Occipital lobe (tissue), 3 donors: ENCODE measurements at places on chromosomes 6 and 20.

GRCh38 chr6:79146421-79146820 lies 68.4 kb upstream of the PHIP start:
- DNase-seq: no peak

GRCh38 chr20:11032611-11033010 lies 358.8 kb upstream of the JAG1 start:
- DNase-seq: no peak

GRCh38 chr6:35258858-35259193 lies 709 bp upstream of the ZNF76 start:
- no peak for DNase-seq

- DNase-seq: no peak
These were observed 65.0 kb upstream of the SLC2A12 start for GRCh38 chr6:134117409-134117808.

GRCh38 chr6:142898927-142899895 lies 45.8 kb downstream of the HIVEP2 start:
- DNase-seq: no peak

- DNase-seq: no peak
These were observed 236.1 kb downstream of the PACRG start for GRCh38 chr6:162963861-162964260.

DNA sequence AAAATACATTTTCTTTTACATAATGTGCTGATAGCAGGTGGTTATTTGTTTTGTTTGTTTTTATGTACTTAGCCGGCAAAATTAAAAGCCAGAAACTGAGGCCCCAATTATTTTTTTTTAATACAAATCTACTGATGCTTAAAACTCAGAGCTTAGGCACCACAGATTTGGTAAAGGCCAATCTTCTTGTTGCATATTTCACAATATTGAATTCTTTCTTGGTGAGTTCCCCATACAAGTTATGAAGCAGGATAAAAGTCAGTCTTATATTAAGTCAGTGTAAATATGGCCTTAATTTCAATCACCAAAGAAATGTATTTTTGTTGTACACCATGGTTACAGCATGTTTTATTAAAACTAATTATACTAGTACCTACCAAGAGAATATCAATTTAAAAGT lies 16.3 kb upstream of the ZDHHC14 start:
- no peak for DNase-seq

- DNase-seq: no peak
These were observed 149.5 kb upstream of the NEDD9 start for GRCh38 chr6:11381801-11382513.

DNA sequence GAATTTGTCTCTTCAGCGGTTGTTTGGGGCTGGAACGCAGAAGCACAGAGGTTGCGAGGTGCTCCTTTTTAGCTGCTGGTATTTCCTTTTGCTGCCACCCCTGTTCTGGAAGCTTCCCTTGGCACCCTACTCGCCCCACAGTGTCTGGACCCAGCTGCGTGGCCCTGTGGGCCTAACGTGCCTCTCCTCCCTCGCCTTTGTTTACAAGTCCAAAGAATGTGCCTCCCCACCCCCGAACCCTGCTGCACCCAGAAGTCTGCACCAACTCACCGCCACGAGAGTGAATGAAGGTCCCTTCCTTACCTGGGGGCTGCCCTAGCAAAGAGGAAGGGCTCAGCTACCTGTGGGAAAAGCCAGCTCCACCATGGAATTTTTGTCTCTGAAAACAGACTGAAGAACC lies 139.7 kb upstream of the RPS6KA2 start:
- no peak for DNase-seq

DNA sequence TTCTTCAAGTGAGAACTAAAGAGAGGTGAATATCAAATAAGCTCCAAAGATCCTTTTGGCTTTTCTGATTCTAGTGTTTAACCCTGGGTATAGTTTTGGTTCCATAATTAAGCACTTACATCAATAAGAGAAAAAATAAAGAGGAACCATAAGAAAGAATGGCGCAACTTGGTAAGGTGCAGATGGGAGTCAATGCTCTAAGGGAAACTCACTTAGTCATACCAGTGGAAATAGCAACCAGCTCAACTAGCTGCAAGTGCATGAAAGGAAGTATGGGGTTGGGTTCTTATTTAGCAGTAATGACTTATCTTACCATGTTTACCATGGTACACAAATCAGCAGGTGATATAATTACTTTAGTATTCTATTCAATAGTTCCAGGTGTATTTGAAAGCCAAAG lies 296.5 kb upstream of the RUNX2 start:
- DNase-seq: no peak

GRCh38 chr20:23318347-23318746 lies 32.2 kb upstream of the NXT1 start:
- DNase-seq: no peak

DNA sequence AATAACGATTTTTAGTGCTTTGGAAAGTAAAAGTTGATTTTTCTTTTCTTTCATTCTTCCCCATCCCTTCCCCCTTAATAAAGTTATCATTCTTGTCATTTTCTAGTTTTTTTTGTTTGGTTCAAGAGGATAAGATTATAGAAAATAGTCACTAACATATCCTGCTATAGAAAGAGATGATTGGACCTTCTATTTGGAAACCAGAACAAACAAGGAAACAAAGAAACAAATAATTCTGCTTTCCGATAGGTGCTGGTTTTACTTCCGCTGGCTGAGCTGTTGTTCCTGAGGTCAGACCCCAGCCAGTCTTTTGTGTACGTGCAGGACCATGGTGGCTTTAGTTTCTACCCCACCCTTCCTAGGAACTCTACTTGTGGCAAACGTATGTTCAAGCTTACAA lies at the start of gene CDH26:
Gene CDH26, plus strand, starts transcription at position 301 of the 400 bp plus-strand sequence. CDS start 304 bp downstream, outside the sequence.
- no peak for DNase-seq

- no peak for DNase-seq
These were observed 79.0 kb upstream of the ZNF217 start for GRCh38 chr20:53672484-53673129.

DNA sequence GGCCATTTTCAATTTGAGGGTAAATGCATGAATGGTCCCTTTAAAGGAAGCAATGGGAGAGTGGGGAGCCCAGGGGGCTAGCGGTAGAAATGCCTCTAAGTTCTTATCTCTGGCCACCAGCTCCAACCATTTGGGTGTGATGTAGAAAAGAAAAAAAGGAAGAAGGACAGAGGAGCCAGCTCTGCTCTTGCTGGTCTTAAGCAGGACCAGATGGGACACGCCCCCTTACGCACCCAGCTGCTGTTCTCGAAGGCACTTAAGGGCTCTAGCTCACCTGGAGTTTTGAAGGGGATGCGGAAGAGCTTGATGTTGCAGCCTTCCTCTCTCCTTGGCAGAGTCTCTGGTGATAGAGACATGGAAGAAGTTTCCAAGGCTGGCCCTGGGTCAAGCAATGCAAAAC lies 59.5 kb upstream of the RNF144B start:
- DNase-seq: no peak

GRCh38 chr6:47552319-47552718 lies 74.7 kb downstream of the CD2AP start:
- DNase-seq: no peak

GRCh38 chr6:12806136-12806535 lies 89.6 kb downstream of the PHACTR1 start:
- no peak for DNase-seq

- no peak for DNase-seq
These were observed 221.8 kb downstream of the ANKRD60 start for GRCh38 chr20:58006346-58007316.

- DNase-seq: no peak
These were observed 32.9 kb downstream of the TRAM2 start for GRCh38 chr6:52543729-52544601.

DNA sequence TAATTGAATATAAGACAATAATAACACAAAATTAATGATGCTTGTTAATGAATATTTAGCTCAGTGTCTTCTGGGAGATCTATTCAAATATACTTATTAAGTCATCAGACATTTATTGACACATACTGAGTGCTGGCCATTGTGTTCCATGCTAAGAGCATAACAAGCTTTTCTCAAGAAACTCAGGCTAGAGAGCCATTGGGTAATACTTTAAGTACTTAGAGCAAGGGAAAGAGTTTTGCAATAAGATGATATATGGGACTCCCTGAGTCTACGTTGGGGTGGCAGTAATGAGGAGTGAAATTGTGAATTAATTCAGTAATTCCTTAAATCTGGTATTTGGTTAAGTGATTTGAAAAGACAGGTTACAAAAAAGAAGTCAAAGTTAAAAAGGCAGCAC lies 11.1 kb downstream of the TMEM200A start:
- no peak for DNase-seq

DNA sequence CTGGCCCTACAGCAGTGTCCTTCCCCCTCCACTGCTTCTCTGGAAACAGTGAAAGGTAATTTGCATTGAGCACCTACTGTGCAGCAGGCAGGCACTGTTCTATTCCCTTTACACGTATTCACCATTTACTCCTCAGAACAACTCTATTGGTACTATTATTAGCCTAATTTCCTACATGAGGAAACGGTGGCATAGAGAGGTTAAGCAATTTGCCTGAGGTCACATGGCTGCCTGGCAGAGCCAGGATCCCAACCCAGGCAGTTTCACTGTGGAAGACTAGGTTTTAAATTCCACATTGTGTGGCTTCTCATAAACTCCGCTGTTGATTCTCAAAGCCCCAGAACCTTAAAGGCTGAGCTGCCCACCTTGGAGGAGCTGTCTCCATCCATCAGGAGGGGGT lies 72.7 kb downstream of the CLIC5 start:
- no peak for DNase-seq

GRCh38 chr6:32970413-32971241 lies 2.2 kb downstream of the BRD2 start:
- DNase-seq: peak; percentile 72

- DNase-seq: no peak
These were observed 6.5 kb upstream of the LY6G5C start for GRCh38 chr6:31687321-31687720.

DNA sequence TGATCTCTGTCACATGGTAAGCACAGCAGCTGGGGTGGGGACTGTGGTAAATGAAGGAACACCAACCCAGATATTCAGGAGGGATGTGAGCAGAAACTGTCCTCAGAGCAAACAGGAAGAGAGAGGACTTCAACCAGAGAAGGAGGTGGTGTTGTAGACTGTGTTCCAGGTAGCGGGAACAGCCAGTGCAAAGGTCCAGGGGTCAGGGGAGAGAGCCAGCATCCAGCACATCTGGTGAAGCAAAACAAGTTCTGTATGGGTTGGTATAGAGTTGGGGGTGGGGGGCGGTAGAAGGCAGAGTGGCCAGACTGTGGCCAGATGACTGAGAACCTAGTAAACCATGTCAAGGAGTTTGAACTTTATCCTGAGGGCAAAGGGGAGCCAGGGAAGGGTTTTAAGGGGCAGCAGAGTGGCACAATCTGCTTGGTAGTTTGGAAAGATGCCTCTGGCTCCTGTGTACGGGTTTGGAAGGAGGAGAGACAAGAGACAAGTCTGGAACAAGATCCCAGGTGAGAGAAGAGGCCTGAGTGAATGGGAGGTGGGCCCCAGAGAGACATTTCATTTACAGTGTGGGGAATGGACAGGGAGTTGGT lies 27.8 kb upstream of the TTPAL start:
- DNase-seq: no peak

DNA sequence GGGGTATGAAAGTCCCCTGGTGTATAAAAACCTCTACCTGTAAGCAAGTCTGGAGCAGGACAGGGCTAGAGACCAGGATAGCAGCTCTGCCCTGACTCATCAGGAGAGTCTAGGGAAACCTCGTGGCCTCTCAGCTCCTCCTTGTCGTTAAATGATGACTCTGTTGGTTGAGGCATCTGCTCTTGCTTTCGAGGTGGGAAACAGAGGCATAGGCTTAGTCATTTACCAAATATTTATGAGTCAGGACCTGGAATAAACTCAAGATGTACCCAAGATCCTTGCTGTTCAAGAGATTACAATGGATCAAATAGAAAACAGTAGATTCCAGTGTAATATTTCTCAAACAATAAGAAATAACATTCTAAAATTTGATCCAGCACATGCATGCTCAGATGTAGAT lies 5.5 kb downstream of the MANBAL start:
- DNase-seq: no peak

GRCh38 chr6:105102186-105102585 lies 77.6 kb downstream of the POPDC3 start:
- DNase-seq: no peak

GRCh38 chr6:101912311-101912710 lies 518.8 kb downstream of the GRIK2 start:
- DNase-seq: no peak

- no peak for DNase-seq
These were observed 28.1 kb upstream of the EEF1E1 start for GRCh38 chr6:8130399-8130798.

DNA sequence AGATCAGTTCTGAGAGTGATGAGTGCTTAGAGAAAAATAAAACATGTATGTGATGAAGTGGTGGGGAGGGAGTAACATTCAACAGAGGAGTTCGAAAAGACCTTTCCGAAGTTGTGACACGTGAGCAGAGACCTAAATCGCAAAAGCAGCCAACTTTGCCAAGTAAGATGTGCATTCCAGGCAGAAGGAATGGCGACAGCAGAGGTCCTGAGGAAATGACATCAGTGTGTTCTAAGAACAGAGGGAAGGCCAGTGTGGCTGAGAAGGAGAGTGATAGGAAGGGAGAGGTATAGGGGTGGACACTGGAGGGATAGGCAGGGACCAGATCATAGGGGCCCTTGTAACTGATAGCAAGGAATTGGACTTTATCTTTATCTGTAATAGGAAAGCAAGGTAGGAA lies 51.3 kb downstream of the ADAT2 start:
- DNase-seq: no peak

DNA sequence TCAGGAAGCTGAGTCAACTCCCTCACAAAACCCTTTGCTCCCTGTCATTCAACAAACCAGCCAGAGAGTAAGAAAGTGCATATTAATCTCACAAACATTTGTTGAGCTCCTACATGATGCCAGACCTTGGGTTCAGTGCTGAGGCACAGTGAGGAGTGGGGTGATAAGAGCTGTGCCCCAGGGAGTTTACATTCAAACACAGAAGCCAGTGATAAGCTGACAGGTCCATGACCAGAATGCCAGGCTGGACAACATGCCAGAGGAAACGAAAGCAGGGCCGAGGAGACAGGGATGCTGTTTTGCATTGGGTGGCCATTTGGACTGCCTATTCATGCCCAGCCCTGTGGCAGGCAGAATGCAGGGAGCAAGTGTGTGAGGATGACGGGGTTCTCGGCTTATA lies 76.7 kb downstream of the LRFN2 start:
- DNase-seq: no peak

GRCh38 chr20:36950414-36951197 lies 902 bp downstream of the SAMHD1 start:
- no peak for DNase-seq

DNA sequence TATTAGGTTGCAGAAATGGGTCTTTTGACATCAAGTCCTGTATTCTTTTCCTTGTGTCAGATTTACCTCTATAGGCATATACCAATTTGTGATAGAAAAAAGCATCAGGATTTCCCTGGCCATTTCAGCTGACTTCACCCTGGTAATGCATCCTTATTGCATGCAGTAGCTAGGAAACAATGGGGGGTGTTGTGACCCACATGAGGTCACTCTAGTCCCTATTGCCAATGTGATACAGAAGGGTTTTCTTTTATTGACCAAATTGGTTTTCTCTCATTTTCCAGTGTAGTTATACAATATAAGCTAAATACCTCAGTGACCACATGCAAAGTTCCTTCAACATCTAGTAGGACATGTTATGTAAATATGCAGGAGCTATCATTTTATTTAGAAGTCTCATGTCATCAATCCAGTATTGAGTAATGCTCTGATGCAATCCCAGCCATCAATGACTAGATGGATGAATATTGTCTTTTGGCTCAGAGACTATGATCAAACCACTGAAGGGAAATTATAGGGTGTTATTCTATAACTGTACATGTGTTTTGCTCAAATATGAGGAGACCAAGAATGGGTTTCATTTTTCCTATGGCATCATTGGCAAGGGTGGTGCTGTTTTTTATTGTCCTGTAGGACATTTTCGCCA lies 177.7 kb downstream of the KLHL32 start:
- no peak for DNase-seq

GRCh38 chr20:43446361-43446879 lies 11.3 kb upstream of the SRSF6 start:
- no peak for DNase-seq
